ENCODE measurements at places on chromosomes 13 and 19.

DNA sequence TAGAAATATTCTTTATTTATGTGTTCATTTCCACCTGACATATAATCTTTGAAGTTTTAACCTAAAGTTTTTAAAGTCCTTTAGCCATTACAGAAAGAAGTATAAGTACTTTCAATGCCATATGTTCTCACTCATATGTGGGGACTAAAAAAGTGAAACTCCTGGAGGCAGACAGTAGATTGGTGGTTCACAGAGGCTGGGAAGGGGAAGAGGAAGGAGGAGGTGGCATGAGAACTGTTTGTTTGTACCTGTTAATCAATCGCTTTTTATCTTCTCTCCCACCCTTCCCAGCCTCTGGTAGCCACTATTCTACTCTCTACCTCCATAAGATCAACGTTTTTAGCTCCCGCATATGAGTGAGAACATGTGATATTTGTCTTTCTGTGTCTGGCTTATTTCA, 131.1 kb downstream of the MYO16 start:
- no peak for DNase-seq

DNA sequence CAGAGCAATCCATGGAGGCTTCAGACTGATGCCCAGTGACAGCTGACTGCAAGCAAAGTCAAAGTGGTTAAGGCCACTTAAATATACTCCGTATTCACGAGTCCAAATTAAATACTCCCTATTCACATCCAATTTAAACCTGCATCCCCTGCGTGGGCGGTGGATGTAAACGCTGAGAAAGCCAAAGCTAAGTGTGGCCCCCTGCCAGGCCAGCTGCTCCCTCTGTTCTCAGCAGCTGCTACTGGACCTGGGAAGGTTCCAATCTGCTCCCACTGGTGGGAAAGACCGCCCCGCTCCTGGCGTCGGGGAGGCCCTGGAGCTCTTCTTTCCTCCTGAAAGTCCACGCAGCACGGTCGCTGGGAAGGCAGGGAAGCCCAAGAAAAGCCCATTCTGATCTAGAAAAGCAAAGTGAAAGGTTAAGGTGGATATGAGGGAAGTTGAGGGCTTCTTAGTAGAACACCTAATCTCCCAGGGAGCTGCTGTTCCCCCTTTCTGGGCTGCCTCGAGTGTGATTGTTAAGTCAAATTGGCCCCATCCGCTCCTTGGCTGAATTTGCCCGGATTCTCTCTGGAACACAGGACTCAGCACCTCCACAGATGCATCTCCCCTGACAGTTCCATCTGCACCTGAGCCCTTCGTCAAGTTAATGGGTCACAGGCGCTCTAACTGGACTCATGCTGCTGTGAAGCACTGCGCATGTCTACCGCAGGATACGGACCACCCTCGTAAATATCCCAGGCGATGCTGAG, 205.5 kb downstream of the USP12 start:
- no peak for DNase-seq

GRCh38 chr19:42132851-42133528, 744 bp upstream of the POU2F2 start:
- DNase-seq, result peak; percentile 77

DNA sequence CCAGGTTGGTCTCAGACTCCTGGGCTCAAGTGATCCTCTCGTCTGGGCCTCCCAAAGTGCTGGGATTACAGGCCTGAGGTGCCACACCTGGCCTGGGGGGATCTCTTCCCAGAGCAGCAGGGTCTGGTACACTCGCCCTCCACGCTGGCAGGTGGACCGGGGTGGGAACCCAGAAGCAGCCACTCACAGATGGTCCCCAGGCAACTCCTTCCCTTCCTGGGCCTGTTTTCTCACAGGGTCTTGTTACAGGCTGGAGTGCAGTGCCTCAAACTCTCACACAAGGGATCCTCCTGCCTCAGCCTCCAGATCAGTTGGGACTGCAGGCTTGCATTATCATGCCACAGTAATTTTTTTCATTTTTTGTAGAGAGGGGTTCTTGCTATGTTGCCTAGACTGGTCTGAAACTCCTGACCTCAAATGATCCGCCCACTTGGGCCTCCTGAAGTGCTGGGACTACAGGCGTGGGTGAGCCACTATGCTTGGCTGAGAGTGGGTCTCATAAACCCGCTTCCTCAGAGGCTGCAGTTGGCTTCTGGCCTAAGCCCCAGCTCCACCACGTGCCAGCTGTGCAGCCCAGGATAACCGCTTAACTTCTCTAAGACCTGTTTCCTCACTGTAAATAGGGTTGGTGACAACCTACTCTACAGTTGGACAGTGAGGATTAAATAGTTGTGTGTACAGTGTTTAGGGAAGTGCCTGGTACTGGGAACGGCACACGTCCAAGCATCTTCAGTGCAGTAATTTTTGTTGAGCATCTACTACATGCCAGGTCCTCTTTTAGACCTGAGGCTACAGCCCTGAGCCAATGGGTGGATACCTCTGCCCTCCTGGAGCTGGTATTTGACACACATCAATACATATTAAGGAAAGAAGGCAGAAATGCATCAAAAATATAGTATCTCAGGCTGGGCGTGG, 871 bp upstream of the CCER2 start:
- no peak for DNase-seq

- no peak for DNase-seq
Observed at GRCh38 chr19:16361254-16361653, 36.6 kb downstream of the KLF2 start.

- DNase-seq, result no peak
Observed at GRCh38 chr13:80618781-80619180, 277.9 kb upstream of the SPRY2 start.

DNA sequence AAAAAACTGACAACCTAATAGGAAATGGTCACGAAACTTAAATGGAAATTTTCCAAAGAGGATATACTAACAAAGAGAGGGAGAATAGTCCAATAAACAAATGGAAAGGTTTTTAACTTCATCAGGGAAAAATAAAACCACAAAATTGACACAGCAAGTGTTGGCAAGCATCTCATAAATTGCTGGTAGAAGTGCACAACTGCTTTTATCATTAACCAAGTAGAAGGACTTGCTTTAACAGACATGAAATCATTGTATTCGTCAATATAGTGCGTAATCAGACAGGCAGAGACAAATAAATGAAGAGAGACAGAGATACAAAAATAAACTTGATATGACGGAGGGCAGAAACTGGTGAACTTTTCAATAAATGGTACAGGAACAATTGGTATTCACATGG, 7.4 kb downstream of the TGDS start:
- no peak for DNase-seq

- DNase-seq, result no peak
Observed at GRCh38 chr19:18339723-18340122, 675 bp upstream of the PGPEP1 start.

DNA sequence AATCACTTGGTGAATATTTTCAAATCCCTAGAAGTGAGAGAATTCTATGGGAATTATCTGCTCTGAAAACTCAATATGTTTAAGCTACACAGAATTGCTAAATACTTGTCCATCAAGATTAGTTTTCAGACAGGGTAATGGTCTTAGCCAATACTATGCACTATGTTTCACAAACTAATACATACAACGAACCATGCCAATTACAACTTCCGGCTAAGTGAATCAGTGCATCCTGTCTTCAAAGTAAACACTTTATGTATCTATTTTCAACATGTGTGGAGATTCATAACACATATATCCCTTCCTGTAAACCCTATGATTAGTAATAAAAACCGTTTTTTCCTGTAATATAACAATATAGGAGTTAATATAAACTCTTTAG, 181.5 kb downstream of the POSTN start:
- no peak for DNase-seq

- no peak for DNase-seq
Observed at GRCh38 chr19:13152356-13152973, 2.3 kb downstream of the IER2 start.

GRCh38 chr13:73850104-73850873, 283.9 kb downstream of the KLF12 start:
- no peak for DNase-seq

GRCh38 chr13:20451397-20451796, 74.3 kb downstream of the CRYL1 start:
- no peak for DNase-seq

DNA sequence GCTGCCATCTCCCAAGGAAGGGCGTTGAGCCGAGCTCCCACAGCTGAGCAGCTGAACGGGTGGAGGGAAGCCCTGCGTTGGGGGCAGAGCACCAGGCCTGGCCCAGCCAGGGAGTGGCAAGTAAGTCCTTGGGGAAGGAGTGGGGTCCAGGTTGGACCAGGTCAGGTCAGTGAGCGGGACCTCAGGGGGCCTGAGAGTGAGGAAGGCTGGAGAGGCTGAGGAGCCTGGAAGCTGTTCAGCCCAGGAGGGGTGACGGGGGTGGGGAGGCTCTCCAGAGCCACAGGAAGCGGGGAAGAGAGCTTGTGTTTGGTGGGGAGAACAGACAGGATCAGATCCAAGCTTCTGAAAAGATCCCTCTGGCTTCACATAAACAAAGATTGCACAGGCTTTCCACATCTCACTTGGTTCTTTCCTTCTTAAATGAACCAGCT, 55.4 kb upstream of the ATP12A start:
- no peak for DNase-seq

DNA sequence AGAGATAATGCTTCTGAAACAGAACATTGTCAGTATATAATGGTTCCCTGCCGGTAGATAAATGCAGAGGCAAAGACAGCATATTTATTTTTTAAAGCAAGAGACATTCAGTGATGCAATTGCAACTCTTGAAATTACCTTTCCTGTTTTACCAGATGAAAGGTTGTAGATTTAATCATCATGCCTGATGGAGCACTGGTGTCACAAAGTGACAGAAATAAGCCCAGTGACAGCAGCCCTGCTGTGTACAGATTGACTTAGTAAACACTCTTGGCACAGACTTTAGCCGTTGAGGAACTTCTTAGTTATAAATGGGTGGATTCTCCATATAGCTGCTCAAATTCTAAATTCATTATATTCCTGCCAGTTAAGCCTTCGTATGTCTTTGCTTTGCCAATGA, 172.5 kb downstream of the ITGBL1 start:
- no peak for DNase-seq

DNA sequence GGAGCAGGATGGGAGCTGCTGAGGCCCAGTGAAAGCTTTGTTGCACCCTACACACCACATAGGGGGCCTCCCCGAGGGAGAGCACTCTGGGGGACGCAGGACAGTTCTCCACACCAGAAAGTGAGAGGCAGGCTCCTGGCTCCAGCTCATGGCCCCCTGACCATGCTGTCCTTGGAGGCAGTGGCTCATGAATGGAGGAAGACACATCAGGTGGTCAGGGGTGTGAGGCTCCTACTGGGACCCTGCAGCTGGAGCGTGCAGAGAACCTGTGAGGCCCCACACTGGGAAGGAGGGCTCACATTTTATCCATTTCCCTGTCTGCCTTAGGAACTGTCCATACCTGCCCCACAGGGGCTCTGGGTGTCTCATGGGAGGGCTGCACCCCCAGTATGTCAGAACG, 85.3 kb downstream of the ZNF536 start:
- no peak for DNase-seq

GRCh38 chr13:47897411-47898050, 103.5 kb downstream of the SUCLA2 start:
- no peak for DNase-seq

GRCh38 chr13:27661017-27661416, 39.3 kb downstream of the POLR1D start:
- DNase-seq, result no peak

DNA sequence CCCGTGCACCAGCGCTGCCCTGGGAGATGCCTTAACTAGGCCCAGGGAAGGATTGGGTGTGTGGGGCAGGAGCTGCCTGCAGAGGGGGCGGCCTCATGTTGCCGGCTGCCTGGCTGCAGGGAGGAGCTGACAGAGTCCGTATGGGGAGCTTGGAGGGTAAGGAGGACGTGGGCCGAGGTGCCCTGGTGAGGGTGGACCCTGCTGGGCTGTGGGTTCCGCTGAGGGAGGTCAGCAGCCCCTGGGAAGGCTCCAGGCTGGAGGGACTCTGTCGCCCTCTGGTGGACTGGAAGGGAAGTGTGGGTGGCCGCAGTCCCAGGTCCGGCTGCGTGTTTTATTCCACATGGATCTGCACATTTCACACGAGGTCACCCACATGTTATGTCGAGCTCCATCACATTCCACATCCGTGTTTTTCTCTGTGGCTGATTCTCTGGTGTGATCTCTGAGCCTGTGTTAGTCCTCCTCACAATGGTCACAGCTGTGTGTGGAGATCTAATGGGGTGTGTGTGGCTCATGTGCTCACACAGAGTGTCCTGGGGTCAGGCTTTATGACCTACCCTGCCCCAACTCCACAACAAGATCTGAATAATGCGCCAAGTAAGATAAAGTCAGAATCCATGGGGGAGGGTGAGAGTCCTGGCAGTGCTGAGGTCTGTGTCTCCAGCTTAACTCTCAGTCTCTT, 1.8 kb upstream of the CEACAM8 start:
- DNase-seq, result no peak

DNA sequence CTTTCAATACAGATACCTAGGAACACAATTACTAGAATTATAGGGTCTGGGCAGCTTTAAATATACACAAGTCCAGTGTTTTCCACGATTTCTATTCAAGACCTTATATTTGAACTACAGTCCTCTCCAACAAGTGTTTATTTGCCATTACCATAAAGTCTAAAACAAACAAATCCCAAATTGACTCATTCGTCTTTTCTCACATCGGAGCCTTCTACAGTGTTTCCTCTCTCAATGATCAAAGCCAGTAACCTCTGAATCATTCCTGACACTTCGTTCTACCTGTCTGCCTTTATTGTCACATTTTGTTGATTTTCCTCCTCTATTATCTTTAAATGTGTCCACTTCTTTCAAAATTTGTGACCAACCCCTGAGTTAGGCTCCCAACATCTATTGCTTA, 1356.5 kb upstream of the SLC10A2 start:
- no peak for DNase-seq

GRCh38 chr13:52949044-52949443, 79.6 kb upstream of the OLFM4 start:
- no peak for DNase-seq

GRCh38 chr13:94057618-94058186, 421.8 kb downstream of the DCT start:
- DNase-seq, result no peak

DNA sequence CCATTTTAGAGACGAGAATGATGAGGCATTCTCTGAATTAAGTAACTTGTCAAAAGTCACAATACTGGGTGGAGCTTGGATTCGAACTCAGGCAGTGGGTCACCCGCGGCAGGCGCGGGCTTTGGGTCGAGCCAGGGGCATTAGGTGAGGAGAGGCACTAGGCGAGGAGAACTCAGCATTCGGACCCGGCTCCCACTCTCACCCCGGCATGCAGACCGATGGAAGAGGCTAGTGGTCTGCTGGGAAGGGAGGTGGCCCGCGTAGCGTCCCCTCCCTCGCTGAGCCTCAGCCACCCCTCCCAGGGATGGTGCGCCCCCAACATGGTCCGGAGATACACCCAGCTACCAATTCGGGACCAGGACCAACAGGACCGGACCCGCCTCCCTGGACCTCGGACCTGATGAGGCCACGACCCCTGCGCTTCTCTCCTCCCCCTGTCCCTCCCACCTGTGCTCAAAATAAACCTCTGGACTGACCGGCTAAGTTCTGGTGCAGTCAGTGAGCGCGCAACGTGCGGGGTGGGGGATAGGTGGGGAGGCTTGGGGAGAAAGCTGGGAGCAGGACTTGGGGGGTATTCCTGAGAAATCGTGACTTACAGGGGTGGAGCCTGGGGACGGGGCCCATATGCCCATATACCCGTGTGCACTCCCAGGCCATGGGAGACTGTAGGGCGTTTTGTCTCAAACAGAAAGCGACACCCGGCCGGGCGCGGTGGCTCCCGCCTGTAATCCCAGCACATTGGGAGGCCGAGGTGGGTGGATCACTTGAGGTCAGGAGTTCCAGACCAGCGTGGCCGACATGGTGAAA, 1.3 kb upstream of the SNAPC2 start:
- DNase-seq, result no peak
